ENCODE measurements at places on chromosomes 13 and 19.
A peak's percentile ranks its signal among the peaks of the same experiment; 100 is the strongest.

- DNase-seq: no peak
Observed at GRCh38 chr19:18869781-18870530, 26.0 kb downstream of the CERS1 start.

GRCh38 chr19:32349051-32349450, 3.6 kb downstream of the ZNF507 start:
- no peak for DNase-seq

DNA sequence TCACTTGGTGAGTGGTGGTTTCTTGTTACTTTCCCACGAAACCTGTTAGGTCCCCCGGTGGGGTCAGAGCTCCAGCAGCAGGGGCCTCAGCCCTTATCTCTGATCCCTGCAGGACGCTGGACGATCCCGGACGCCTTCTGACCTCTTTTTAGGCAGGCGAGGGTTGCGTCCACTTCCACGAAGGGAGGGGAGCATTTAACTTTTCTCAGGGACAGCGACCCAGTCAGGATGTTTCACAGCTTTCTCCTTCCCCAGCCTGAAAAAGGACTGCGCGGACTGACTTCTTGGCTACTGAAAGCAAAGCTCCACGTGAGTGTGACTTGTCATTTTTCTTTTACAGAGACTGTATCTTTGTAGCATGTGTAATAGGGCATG, 692 bp downstream of the ZNF234 start:
- peak; percentile 34 for DNase-seq

DNA sequence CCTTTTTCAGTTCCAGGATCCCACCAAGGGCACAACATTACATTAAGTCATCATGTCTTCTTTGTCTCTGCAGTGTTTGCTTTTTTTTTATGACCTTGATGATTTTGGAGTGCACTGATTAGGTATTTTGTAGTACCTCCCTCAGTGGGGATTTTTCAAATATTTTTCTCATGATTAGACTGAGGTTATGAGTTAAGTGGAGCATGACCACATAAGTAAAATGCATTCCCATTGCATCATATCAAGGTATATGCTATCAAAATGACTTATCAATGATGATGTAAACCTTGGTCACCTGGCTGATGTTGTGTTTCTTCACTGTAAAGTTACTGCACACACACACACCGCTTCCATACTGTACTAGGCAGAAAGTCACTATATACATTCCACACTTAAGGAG, 96.7 kb upstream of the TRPC4 start:
- no peak for DNase-seq

GRCh38 chr13:95948656-95949055, 104.5 kb downstream of the UGGT2 start:
- DNase-seq: peak; percentile 77

DNA sequence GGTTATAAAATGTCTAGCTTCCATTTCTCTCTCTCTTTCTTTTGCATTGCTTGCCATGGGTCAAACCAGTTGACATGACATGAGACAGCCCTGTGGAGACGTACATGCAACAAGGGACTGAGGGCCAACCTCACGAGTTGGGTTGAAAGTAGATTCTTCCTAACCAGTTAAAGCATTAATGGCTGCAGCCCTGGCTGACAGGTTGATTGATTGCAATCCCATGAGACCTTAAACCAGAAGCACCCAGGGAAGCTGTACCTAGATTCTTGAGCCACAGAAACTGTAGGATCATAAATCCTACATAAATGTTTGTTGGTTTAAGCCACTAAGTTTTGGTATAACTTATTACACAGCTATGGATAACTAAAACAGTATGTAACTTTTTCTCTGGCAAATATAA, 373.8 kb downstream of the DACH1 start:
- no peak for DNase-seq

- DNase-seq: peak; percentile 51
Observed at GRCh38 chr19:33430674-33431277, 57.3 kb downstream of the CEBPG start.

GRCh38 chr13:26756961-26757360, 3.6 kb downstream of the GPR12 start:
- no peak for DNase-seq

- DNase-seq: peak; percentile 71
Observed at GRCh38 chr13:37127691-37128241, 22.3 kb upstream of the CSNK1A1L start.

DNA sequence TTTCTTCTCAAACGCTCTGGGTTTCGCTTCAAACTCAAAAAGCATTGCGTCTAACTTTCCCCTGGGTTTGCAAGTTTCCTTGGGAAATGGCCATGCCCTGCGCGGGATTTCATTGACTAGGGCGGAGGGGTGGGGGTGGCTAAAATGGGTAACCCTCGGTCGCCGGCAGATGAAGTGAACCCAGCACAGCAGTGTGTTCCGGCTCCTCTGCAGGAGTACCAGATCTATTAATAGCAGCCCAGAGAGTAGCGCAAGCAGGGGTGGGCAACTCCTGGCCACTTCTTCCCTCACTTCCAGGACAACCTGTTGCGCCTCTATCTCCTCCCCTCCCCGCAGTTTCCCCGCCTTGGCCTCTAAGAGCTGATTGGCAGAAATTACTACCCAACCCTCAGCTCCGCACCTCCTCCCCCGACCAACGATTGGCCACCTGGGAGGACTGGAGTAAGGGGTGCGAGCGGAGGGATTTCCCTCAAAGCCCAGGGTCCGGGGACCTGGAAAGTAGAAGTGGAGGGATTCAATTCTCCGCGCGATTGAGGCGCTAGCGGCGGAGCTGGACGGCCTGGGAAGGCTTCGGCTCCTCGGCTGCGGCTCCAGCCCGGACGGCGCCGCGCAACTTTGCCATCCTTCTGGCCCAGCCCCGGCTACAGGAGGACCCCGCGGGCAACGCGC, at the start of gene FREM2:
Gene FREM2 (plus strand): TSS at position 501 of the 669 bp plus-strand sequence. CDS start 268 bp downstream, outside the sequence.
- DNase-seq: no peak

- DNase-seq: peak; percentile 82
Observed at GRCh38 chr19:45615795-45616703, 14.0 kb upstream of the GPR4 start.

DNA sequence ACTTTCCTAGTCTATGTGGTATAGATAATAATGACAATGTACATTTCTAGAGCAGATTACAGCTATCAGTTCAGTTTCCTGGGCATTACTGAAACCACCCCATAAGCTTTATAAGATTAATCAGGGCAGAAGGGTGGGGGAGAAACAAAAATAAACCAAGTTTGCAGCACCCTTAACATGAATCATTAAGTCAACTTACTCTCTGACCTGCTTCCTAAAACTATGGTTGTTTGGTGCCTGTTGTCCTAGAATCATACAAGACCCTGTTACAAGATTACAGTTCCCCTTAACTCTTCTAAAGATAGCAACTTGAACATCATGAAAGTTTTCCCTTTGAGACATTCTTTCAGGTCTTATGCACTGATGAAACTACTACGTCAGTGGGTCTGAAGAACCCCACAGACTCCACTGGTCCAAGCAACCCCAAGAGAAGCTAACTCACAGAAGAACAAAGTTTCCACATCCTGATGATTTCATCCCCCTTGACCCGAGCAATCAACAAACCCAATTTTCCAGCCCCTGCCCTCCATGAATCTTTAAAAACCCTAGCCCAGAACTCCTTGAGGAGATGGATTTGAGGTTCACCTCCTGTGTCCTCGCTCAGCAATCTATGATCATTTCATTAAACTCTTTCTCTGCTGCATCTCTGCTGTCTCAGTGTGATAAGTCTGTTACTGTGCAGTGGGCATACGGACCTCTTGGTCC, 336.5 kb downstream of the FOXO1 start:
- no peak for DNase-seq

DNA sequence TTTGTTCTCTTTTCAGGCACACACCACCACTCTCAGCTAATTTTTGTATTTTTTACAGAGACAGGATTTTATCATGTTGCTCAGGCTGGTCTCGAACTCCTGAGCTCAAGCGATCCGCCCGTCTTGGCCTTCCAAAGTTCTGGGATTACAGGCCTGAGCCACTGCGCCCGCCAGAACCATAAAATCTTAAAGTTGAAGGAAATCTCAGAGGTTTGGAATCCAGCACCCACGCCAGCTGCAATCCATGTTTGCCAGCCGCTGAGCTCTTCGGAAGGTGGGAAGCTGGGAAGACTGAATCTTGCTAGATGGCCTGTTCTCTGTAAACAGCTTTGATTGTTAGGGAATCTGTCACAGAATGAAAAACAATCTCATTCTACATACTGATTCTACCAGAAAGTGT, 38.5 kb downstream of the SPATA13 start:
- DNase-seq: no peak

DNA sequence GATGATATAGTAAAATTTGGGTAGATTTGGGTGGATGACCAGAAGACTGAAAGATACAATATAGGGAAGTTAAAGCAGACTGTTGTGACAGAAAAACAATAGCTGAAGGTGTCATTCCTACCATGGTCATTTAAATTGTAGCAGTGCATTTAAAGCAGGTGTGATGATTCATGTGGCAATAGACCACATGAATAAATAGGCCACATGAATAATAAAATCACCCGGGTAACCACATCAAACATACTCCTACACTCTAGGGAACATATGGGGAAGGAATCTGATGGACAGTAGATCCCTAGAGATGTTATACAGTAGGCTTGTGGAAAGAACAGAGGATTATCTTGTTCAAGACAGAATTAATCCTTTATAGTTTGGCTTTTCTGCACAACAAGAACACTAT, 392.6 kb downstream of the SLITRK5 start:
- DNase-seq: no peak

DNA sequence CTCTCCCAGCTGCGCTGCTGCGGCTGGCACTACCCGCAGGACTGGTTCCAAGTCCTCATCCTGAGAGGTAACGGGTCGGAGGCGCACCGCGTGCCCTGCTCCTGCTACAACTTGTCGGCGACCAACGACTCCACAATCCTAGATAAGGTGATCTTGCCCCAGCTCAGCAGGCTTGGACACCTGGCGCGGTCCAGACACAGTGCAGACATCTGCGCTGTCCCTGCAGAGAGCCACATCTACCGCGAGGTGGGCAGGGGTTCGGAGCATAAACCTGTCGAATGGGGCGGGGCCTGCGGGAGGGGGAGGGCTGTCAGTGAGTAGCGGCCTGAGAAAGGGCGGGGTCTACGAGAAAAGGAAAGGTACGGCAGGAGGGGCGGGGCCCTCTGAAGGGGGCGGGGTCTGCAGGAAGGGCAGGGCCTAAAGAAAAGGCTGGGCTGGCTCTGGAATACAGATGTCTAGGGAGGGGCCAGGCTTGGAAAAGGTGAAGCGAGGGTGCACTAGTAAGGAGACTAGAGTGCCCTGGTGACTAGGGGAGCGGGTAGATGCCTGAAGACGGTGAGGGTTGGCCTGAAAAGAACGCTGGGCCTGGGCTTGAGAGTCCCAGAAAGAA, 3.6 kb downstream of the CD37 start:
- DNase-seq: no peak

GRCh38 chr19:48618278-48618915, 581 bp downstream of the RPL18 start:
- DNase-seq: no peak
